NK-92 treated with Interleukin-12 subunit alpha and Interleukin-12 subunit beta, amount 100 ng/mL, for 24 hours (cell line): ENCODE measurements at places on chromosomes 6 and 20.

DNA sequence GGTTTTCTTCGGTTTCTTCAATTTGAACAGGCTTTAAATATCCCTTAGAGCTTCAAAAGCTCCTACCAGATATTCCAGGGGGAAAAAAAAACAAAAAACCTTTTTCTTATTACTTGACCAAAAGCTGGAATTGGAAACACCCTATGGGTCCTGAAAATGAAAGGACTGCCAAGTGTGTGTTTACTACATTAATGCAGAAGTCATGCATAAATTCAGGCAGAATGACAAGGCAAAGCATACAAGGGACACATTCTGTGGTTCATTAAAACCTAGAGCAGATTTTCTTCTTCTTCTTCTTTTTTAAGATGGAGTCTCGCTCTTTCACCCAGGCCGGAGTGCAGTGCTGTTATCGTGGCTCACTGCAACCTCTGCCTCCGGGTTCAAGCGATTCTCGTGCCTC is 119.1 kb downstream of the GMDS start:
- no peak for DNase-seq

GRCh38 chr6:157442291-157442690 is 61.3 kb downstream of the ZDHHC14 start:
- no peak for DNase-seq

GRCh38 chr20:21342656-21343345 is 39.7 kb downstream of the XRN2 start:
- DNase-seq = no peak

- DNase-seq = no peak
These were observed 8.4 kb downstream of the HLA-E start for GRCh38 chr6:30497714-30498113.

- DNase-seq = no peak
These were observed 108.8 kb upstream of the TENT5A start for GRCh38 chr6:81861281-81861680.

DNA sequence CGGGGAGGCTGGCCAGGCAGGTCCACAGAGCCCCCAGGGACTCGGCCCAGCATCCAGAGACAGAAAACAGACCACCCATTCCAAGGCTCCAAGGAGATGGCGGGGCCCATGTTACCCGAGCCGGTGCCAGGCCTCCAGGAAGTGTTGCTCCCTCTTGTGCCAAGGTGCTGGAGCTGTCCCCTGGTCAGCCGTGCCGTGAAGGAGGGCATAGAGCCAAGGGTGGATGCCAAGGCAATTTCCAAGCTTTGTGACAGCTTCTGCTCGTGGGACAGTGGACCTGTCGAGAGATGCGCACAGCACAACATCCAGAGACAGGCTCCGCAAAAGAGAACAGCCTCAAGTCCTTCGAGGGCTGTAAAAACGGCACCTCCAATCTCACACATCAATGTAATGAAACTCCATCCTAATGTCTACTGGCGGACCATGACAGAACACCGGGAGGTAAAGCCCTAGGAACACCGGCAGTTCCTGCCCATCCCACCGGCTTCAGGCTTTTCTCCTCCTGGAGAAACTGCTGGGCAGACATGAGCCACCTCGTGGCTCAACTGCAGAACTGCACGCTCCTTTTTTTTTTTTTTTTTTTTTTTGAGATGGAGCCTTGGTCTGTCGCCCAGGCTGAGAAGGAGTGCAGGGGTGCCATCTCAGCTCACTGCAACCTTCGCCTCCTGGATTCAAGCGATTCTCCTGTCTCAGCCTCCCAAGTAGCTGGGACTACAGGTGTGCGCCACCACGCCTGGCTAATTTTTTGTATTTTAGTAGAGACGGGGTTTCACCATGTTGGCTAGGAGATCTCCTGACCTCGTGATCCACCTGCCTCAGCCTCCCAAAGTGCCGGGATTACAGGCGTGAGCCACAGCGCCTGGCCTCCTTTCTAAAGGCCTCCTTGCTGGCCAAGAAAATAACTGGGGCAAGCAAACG is 30.9 kb upstream of the AVP start:
- DNase-seq = no peak

DNA sequence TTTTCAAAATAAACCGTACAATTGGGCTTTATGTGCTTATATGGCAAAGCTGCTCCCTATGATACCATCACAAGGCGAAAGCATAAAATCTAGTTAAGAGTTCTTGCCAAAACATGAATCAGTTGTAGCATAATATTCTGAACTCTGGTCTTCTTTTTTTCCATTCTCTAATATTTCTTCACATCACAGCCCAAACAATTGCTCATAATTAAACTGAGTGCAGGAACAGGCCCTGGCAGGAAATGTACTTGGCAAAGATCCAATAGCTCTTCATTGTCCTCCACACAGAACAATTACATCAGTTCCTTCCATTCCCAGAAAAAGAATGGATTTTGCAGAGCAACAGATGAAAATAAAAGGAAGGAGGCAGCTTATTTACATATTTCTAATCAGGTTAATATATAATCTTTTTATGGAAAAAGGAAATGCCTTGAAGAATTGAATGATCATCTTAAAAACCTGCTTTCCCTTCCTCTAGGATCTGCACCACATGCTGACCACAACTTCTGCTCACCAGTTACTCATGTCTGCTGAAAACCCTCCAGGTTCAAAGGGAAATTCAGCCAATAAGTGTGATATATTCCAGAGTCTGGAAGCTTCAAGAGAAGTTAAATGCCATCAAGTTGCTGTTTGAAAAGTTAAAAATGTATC is 123.3 kb upstream of the COL21A1 start:
- no peak for DNase-seq

- DNase-seq = no peak
These were observed 479.8 kb downstream of the NKAIN2 start for GRCh38 chr6:124283486-124283885.

DNA sequence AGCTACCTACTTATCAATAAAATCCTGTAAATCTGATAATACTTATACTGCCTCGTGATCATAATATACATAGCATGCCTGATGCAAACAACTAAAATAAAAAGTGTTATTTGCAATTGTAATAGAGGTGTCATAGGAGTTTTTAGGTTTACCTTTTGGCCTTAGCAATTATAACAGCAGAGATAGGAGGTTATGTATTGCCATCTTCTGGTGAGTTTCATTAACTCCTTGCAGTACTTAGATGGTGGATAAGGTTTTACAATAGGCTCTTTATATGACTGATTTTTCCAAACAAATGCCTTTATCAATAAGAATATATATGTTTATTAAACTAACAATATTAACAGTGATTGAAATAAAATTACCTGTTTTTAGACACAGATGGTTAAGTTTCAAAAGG is 27.8 kb upstream of the MYCT1 start:
- no peak for DNase-seq

GRCh38 chr20:54197621-54198604 is 10.0 kb upstream of the PFDN4 start:
- no peak for DNase-seq

DNA sequence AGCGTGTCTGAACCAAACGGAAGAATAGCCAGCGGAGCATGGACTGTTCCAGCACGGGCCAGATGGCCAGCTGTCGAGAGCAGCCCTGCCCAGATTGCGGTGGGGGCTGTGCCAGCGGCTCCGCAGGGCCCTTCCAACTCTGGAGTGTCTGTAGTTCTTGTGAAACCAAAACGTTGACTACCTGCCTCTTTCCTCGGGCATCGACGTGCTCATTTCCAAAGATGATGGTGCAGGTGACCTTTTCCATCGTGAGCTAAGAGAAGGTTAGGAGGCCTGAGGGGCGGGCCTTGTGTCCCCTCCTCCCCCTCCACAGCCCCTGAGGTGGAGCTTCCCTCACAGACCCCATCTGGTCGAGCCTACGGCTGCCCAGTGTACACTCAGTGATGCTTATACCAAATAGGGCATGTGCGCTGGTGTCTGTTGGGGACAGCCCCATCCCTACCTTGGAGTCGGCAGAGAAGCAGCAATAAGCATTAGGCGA is 12.9 kb upstream of the C20orf144 start:
- no peak for DNase-seq

DNA sequence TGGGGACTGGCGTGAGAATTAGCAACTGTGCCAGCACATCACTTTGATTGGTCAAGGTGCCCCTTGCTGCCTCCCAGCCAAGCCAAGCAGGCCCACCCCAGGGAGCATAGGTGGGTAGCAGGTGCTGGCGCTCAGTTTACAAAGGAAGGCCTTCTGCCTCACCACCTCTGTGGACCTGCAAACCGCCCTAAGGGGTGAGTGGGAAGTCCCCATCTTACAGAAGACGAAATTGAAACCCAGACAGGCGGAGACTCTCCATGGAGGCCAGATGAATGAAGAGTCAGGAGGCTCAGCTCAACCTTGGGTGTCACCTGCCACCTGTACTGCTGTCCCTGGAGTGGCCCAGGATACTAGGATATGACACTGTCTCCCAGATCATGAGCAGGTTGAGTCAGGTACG is 21.5 kb upstream of the MAS1L start:
- DNase-seq = no peak

- DNase-seq = no peak
These were observed 11.0 kb downstream of the RMND1 start for GRCh38 chr6:151440930-151441329.

DNA sequence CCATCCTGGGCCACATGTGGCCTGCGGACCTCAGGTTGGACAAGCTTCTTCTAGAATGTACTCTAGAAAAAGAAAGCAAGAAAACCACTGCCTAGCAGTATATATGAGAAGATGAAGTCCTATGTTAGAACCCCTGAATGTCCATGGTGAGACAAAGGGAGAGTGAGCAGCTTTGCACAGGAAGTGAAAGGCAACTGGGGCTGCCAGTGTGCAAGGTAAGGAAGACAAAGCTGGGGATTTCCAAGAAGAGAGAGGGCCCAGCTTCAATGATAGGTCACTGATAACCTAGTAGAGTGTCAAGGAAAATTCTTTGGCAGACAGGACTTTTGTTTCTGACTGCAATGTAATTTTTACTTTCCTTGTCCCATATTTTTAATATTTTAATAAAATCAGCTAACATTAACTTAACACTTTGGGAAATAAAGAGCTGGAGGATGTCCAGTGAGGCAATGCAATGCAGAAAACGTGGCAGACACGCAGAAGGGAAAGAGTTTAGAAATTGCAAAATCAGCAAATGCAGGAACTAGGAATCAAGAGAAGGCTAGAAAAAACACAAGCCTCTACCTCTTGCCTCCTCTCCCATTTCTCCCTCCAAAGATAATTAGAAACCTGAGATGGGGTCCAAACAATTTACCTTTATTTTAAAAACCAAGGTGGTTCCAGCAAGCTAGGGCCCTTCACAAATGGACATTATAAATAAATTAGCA is 47.4 kb downstream of the CYP39A1 start:
- DNase-seq = no peak

DNA sequence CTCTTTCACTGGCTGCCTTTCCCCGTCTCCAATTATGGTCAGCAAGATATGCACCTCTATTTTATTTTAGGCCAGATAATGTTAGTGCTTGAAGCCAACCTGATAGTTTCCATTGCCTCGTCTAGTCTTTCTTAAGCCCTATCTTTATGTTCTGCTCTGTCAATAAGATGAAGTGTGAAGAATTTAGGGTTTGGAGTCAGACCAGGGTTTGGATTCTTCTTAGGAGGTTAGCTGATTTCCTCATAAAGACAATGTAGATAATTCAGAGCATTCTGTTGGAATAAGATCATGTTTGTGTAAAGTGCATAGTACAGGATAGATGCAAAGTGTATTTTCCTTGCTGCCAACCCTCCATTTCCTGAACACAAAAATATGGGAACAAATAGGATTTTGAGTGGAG is 43.8 kb downstream of the PKIB start:
- DNase-seq = no peak

DNA sequence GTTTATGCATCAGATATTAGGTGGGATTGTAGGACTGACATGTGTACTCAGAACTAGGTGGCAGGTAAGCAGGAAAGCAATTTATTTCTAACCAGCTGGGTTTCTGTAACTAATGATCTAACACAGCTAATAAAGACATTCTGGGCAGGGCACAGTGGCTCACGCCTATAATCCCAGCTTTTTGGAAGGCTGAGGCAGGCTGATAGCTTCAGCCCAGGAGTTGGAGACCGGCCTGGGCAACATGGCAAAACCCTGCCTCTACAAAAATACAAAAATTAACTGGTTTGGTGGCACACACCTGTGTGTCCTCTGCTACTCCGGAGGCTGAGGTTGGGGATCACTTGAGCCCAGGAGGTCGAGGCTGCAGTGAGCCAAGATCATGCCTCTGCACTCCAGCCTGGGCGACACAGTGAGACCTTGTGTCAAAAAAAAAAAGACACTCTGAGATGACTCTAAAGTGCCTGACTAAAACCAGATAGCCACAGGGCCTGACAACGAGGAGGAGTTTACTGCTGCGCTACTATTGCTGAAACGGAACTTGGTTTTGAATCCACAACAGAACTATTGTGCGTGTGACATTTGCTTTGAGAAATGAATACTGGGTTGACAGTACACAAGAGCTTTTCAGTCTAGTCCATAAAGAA is 29.2 kb upstream of the CEP85L start:
- no peak for DNase-seq

DNA sequence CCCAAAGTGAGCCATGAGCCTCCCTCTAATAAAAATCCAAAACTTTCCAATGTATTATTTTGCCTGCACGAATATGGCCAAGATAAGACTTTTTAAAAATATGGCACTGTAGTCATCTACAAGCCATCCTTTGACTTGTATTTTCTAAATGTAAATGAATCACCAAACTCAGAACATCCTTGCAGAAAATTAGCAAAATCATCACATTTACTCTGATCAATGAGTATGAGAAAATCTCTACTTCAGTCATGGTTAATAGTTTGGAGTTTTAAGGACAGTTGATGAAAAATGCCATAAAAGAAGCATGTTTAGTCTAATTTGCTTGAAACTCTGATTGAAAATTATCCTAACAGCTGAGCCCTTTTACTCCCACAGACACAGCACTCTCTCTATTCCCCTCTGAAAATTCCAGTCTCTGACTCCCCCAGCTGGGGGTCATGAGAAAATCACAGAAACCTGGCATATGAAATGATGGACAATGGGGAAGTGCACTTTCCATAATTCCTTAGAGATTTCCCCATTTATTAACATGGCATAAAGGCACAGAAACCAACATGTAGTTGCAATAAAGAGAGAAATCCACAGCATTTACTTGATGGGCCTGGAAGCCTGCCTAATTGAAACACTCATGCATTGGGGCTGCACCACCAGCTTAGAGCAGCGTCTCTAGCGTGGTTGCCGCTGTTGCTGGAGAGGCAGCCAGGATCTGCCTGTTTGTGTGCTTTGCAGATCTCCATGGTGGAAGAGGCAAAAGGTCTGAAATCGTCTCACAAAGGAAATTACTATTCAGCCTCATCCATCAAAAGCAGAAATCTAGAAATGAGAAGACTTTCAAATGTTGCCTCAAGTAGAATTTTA is 214.0 kb downstream of the WDR27 start:
- no peak for DNase-seq
